ENCODE measurements at places on chromosomes 13 and 19.

DNA sequence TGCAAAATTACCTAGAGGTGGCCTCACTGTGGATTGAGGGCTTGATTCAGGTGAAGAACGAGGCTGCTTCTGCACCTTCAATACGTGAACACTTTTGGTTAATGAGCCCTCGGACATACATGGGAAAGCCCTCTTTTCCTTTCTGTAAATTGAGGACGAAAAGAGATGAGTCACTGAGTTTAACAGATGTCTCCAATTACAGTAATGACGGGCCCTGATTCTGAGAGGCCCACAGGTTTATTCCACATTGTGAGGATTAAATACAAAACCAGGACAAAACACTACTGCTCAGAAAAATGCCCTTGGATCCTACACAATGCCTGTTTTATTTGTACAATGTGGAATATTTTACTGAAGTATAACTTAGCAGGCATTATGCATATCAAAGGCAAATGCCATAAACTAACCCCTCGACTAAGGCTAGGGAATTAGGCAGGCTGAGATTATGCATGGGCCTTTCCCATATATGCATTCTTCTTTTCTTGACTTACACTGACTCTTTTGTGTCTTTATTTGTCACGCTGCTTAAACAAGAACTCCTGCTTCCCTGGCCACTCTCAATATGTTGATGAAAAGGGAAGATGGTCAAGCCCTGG is 819.9 kb downstream of the OLFM4 start:
- no peak for DNase-seq

DNA sequence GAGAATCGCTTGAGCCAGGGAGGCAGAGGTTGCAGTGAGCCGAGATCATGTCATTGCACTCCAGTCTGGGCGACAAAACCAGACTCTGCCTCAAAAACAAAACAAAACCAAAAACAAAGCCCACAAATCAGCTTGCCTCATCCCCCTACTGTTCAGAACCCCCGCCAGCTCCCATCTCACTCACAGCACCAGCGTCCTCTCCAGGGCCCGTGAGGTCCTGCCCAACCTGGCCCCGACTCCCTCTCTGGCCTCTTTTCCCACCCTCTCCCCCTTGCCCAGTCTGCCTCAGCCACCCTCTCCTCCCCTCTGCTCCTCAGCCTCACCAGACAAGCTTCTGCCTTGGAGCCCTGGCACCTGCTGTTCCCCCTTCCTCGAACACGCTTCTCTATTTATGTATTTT is 3.8 kb downstream of the SLC8A2 start:
- no peak for DNase-seq

GRCh38 chr19:34172661-34173192 is 423 bp downstream of the LSM14A start:
- DNase-seq, result no peak

GRCh38 chr13:29936051-29936813 is 85.8 kb upstream of the UBL3 start:
- DNase-seq, result no peak

DNA sequence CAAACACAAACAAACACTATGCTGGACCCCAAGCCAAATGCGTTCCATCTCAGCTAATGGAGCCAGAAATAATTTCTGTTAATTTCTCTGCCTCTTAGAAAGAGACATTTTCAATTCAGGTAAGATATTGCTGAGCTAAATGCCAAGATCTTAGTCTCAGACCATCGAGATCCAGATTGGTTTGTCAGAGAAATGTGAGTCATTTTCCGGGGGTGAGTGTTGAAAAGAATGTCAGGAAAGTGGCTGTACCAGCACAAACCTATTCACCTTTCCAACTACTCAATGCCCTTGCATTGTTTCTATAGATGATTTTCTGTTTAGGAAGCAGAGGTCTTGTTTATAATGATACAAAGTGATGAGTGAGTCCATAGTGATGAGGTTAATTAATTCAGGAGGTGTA is 266.8 kb upstream of the TSHZ3 start:
- no peak for DNase-seq

GRCh38 chr13:61415749-61416148 is at the start of gene PCDH20:
Gene PCDH20 (minus strand): TSS chr13:61415849. CDS start chr13:61415158, 691 bp downstream.
- no peak for DNase-seq

DNA sequence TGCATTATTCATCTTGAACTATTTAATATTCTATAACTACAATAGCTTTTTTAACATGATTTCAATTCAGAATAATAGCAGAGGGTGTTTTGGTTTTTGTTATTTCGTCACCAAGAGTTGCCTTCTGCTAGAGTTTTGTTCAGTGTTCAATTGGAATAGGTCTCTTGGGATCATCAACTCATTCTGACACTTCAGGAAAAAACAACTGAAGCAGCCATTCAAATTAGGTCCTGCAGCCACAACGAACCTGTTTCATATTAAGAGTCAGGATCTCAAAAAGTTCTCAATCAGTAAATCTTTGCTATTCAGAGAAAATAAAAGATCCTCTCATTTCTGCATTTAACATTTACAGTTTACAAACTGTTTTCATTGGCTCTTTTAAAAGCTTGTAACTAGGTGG is 2.4 kb upstream of the CHAMP1 start:
- DNase-seq, result no peak

- DNase-seq, result no peak
Measured at GRCh38 chr13:61362522-61362921, 53.1 kb downstream of the PCDH20 start.

DNA sequence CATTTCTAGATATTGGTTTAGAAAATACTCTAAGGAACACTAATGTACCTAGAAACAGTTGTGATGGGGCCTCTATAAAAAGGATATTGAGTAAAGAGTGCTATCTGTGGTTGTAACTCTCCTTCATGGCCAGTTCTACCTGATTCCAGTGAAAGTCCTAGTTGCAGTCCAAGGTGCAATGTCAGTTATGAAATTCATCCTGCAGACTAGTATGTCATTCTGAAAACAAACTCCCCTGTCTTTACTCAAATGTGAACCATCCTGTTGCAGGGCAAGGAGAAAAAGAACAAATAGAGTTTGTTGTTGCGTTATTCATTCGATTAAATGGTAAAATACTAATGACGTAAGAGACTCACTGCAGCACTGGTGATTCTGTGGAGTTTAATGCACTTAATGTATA is 18.3 kb upstream of the N4BP2L1 start:
- DNase-seq, result no peak

DNA sequence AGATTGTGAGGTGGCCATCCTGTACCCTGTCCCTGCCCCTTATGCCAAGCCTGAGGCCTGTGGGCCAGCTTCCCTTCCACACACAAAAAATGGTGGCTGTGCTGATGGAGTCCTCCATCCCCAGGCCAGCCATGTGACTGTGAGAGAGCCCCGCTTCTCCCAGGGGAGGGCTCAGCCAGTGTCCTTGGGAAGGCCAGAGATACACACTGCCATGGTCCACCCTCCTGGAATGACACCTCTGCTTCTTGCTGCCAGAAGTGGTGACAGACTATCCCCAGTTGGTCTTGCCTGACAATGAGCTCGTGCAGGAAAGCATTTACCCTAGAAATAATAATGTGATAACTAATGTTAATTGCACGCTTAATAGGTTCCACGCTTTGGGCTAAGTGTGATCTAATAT is 38.0 kb downstream of the FAM124A start:
- no peak for DNase-seq

- no peak for DNase-seq
Measured at GRCh38 chr13:104553186-104553585, 1487.0 kb upstream of the SLC10A2 start.
